Stromal cell of bone marrow (primary cell): ENCODE measurements at places on chromosomes 2 and 18.

DNA sequence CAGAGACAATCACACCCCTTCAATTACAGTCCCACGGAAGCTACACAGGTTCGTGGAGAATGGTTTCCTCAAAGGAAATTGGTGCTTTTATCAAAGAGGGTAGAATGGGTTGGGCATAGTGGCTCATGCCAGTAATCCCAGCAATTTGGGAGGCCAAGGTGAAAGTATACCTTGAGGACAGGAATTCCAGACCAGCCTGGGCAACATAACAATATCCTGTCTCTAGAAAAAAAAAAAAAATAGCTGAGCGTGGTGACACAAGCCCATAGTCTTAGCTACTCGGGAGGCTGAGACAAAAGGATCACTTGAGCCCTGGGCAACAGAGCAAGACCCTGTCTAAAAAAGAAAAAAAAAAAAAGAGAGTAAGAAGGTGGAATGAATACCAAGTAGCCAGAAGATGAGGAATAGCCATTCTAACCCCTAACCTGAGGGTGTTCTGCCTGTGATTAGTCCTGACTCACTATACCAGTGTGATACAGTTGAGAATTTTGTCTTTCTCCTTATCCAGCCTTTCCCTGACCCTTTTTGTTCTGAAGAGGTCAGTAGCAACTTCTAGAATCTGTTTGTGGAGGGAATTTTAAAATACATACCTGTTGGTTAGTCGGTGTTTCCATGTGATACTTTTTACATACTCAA is 283.2 kb downstream of the MREG start:
- no peak for DNase-seq

DNA sequence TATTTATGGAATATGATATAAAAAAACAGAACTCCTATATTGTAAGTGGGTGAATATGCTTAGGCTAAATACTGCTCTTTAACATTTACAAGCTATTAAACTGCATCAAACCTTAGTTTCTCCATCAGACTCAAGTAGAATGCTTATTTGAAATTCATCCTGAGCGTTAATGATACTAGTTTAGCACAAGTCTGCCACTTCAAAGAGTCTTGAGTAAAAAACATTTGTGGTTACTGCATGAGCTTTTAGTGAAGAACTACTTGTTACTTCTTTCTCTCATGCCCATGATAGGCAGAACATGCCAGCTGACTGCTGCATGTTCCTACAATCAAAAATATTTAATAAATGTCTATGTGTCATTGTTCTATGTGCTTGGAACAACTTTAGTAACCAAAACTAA is 12.1 kb downstream of the YES1 start:
- no peak for DNase-seq

GRCh38 chr2:214853906-214854305 is 44.4 kb upstream of the BARD1 start:
- no peak for DNase-seq

DNA sequence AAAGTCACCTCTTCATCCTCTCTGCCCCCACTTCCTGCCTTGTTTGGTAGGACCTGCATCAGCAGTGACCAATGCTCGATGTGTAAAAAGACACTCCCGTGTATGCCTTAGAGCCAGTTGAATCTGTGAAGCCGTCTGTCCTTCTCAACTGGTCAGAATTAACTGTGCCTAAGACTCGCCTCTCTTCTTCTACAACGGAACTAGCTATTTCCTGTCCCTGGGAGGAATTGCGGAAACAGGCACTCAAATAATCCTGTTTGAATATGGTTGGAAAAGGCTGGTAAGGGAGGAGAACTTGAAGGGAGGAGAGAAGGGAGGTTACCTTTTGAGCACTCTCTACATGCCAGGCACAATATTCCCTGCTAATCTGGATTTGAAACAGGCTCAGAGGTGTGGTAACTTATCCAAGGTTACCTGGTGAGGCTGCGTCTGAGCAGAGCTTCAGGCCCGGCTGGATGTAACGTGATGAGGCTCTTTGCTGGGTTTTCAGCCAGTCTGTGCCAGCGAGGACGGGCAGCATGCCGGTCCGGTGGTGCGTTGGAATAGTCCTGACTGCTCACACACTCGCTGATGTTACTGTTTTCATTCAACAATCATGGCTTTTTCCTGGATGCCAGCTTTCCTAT is 127.0 kb downstream of the FAM168B start:
- DNase-seq, result no peak

DNA sequence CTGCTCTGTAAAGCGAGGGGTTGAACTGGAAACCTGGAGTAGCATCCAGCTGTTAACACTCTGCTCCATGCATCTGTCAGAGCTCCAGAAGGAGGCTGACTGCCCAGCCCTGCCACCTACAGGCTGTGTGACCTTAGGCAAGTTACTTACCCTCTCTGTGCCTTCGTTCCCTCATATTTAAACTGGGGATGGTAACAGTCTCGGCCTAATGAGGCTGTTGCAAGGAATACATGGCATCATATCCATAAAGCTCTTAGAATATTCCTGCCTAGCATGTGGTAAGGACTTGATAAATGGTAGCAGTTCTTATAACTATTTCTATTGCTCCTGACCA is 80.6 kb downstream of the LRRFIP1 start:
- DNase-seq, result no peak

DNA sequence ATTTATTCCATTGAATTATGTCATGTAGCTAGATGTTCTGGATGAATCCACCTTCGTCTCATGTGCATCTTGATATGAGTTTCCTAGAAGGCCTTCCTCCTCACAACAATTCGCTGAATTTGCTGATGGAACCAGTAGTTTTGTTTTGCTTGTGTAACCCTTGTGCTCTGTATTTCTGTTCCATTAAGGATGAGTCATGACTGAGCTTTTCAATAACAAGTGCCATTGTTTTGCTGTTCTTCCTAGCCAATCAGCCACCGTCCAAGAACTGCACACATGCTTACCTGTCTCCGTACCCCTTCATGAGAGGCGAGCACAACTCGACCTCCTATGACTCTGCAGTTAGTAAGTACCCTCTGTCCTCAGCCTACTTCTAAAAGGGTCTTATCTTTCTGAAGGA is 2.3 kb downstream of the TMEM182 start:
- no peak for DNase-seq

- DNase-seq, result no peak
These were observed 19.5 kb downstream of the SLC20A1 start for GRCh38 chr2:112665113-112665780.

DNA sequence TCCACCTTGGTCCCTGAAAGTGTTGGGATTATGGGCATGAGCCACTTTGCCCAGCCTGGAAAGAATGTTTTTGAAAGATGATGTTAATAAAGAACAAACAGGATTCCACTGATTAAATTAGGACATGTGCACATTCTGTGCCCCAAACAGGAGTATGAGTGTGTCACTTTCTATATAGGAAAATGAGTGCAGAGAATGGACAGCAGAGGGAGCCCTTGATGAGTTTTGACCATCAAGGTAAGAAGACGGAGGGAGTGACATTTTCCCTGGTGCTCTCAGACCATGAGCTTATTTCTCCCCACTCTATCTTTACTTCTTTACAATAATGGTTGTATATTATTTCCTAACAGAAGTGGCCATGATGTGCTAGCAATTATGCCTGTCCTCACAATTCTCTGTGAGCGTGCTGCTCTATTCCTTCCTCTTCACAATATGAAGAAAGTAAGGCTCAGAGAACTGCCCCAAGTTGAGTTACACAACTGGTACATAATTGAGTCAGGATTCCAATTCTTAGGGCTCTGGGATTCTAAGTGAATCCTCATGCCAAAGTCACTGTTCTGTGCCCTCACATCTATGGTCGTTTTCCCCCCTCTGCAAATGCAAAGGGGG is 20.6 kb downstream of the RPL37A start:
- peak; percentile 66 for DNase-seq

DNA sequence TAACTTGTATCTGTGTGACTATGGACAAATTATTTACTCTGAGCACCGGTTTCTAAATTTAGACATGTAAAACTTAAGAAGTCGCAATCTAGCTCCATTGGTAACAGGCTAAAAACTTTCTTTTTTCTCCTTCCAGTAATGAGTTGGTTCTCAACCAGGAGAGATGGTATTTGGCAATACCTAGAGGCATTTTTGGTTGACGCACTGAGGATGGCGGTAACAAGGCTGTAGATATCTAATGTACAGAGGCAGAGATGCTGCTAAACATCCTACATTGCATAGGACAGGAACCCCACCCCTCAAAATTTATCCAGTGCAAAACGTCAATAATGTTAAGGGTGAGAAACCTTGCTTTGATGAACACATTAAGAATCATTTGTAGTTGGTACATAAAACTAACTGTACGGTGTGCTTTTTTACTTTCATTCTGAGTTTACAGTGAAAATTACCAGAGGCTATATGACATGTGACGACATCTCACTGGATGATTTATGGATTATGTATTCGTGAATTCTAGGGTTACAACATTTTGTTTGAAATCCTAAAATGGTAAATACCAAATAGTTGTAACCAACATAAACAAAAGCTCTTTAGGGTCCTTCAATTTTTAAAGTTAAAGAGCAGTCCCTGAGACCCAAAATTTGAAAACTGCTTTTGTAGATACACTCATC is 91.3 kb downstream of the TLK1 start:
- DNase-seq, result no peak

DNA sequence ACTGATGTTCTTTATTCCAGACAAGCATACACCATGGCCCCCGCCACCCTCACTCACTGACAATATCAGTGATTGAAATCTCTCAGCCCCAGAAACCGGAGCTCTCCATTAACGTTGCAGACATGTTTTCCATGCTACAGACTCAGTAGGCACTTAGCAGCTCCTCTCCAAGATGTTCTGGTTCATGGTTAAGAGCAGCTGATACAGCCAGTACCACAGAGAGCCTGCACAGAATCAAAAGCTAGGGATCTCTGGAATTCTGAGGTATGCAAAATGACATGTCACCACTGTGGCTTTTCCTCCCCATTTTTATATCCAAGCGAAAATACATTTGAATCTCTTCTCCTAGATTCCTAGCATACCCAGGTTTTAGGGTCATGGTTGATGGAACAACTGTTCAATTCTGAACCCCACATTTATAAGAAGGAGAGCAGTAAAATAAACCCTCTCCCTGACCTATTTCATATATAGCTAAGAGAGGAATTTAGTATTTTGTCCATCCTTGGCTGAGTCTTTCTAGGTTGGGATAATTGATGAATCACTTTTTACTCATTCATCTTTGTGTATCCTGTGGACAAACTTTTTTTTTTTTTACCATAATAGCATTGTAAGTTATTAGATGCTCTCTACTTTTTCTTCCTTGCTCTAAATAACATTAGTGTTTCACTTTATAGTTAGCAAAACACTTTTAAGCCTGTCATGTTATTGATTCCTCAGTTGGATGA is 488.4 kb upstream of the PIK3C3 start:
- DNase-seq, result no peak

DNA sequence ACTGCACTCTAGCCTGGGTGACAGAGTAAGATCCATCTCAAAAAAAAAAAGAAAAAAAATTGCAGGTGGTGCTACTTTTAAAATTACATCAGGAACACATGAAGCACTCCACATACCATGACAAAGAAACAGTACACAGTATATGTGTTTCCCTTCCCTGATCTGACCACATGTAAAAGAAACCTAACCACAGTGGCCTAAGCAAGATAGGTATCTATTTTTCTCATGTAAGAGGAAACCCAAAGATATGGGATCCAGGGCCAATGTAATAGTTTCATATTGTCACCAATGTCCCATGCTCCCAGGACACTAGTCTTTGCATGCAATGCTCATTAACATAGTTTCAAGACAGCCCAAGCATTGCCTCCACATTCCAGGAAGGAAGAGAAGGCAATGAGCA is 99.9 kb downstream of the DYM start:
- no peak for DNase-seq

DNA sequence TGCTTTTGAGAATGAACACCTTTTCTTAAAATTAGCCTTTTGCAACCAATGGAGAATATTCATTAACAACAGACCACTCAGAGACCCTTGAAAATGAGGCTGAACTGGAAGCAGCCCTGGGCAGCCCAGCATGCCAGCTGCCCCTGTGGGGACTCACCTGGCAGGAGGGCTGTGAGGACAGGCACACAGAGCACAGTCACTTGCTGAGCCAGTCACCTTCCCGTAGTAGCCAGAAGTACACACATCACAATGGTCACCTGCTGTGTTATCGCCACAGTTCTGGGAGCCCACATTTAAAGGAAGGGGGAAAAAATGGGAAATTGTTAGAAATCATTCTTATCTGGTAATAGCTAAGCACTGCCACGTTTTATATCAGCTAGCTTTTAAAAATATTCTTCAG is 115.5 kb downstream of the LAMA1 start:
- DNase-seq, result no peak
